ENCODE measurements at places on chromosomes 3 and 15.

DNA sequence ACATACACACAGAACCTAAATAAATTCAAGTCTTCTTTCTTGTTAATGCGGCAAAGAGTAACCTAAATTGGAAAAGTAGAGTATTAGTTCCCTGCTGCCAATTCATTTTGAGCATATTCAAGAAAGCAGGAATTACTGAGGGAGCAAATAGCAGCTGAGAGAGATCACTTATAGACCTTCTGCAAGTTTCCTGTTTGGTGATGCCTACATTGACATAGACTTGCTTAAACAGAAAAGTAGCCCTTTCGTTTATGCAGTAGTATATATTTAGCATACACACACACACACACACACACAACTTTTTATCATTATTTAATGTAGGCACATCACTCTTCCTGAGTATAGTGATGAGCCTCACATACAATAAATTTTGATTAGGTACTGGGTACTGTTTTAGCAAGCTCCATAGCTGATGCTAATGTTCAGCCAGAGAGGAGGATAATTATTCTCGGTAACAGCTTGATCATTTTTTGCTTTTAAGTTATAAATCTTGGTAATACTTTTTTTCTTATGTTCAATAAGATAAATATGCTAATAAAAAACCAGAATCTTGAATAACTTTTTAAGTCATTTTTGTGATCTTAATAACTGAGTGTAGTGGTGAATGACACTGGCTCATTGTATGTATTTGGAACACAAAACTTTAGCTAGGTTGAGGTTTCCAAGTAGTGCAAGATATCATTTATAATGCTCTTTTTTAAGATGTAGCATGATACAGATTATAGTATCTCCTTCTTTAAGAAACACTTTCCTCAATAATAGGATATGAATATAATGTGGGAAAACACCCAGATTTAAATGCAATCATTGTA is 174.7 kb downstream of the MBNL1 start:
- no peak for DNase-seq

DNA sequence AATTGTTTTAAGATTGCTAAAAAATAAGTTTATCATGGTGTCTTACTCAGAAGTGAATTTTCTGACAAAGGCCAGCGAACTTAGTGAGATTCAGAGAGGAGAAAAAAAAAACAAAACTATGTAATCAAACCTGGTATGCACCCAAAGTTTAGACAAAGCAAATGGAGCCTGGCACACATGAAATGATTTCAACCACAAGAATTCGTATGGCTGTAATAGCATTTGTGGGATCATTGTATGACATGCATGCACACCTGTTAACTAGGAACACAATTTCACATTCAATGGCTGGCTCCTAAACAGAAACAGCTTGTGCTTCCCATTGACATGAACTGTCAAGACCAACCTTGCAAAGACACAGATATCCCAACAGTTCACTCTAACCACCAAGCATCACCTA is 94.6 kb downstream of the ZIC4 start:
- no peak for DNase-seq

GRCh38 chr3:158845765-158846350 is 44.0 kb downstream of the MFSD1 start:
- peak; percentile 47 for DNase-seq

DNA sequence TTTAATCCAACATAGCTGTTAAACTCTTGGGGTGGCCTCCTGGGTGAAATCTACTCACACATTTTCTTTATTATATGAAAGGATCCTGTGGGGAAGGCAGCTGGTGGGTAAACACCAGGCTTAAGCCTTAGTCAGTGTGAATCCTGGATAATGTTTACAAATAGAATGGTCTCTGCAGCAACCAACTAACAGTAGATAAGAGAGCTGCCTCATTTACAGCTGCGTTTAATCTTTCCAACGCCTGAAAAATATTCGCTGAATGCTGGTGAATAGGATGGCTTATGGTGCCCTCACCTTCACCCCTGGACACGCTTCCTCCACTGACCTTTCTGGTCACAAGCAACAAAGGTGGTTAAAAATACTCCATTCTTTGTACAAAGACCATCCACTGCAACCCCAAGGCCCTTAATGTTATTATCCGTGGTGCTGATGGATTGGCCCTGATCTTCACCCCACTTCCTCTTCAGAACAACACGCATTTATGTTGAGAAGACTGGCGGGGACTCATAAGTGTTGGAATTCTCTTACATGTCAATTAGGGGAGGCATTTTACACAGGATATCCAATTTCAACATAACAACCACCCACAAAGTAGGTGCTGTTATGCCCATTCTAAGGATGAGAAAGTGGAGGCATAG is 120.0 kb upstream of the FRMD4B start:
- no peak for DNase-seq

DNA sequence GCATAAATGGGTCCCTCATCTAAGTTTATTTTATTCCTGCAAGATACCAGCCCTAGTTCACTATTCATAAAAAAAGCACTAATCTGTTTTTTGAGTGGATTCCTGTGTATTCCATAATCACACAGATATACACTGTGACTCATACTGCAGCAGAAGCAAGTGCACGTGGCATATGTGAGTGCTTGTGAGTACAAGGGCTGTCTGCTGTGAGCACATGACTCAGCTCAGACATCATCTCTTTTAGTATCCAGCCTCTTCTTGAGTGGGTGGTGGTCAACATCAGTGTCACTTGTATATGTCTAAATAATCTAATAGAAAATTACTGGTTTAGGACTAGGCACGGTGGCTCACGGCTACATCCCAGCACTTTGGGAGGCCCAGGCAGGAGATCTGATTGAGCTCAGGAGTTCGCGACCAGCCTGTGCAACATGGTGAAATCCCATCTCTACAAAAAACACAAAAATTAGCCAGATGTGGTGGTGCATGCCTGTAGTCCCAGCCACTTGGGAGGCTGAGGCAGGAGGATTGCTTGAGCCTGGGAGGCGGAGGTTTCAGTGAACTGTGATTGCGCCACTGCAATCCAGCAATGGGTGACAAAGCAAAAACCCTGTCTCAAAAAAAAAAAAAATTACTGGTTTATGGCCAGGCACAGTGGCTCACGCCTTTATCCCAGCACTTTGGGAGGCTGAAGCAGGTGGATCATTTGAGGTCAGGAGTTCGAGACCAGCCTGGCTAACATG is 49.8 kb downstream of the NIPA2 start:
- DNase-seq: peak; percentile 78

- peak; percentile 53 for DNase-seq
Observed at GRCh38 chr3:72310419-72311380, 525.8 kb upstream of the PROK2 start.

DNA sequence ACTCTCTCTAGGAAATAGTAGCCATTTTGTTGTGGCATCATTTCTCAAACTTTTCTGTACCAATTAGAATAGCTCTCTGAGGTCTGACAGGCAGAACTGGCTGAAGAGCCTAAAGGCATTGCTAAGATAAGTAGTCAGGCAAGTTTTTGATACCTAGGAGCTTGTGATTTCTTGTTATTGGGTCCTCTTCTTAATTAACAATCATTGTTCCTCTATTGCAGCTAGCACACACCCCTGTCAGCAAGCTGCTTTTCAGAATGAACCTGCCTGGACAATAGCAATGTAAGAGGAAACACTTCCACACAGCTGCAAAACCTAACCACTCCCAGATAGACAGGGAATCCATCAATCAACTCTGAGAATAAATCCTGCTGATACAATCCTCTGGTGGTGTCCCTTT is 403.9 kb upstream of the TBL1XR1 start:
- no peak for DNase-seq

GRCh38 chr3:128296469-128297251 is 143.4 kb downstream of the EEFSEC start:
- no peak for DNase-seq

GRCh38 chr3:64818196-64818595 is 130.4 kb upstream of the ADAMTS9 start:
- no peak for DNase-seq

DNA sequence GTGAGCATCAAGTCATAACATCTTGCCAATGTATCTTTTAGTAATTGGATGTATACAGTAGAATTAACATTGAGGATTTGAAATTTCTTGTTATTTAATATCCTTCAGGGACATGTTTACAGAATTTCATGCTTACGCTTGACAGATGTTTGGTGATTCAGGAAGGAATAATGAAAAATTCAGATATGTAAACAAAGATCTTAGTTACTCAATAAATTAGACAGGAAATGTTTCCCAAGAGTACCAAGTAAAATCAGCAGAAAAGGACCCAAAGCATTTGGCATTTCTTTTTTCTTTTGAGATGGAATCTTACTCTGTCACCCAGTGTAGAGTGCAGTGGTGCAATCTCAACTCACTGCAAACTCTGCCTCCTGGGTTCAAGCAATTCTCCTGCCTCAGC is 4.7 kb upstream of the COL6A5 start:
- no peak for DNase-seq

DNA sequence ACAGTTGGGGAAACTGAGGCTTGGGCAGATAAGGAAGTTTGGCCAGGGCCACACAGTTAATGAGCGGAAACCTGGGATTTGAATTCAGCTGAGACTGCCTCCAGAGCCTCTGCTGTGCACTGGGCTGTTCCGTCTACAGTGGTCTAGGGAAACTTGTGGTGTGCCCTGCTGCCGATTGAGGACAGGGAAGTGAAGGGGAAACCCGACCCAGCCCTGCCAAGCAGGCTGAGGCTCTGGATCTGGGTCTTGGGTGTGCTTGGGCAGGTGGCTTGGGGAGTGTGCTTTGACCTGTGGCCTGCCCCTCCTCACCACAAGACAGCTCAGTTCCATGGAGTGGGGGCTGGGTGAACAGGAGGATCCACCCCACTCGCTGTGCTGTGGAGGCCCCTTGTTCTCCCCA is 17.6 kb downstream of the NISCH start:
- DNase-seq: no peak

DNA sequence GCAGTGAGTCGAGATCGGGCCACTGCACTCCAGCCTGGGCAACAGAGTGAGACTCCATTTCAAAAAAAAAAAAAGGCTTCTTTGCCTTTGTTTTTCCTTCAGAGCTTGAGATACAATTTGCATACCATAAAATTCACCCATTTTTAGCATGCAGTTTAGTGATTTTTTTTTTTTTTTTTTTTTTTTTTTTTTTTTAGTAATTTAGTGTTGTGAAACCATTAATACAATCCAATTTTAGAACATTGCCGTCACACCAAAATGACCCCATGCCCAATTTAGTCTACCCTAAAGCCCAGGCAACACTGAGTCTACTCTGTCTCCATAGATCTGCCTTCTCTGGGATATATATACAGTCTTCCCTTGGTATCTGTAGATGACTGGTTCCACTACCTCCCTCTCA is 61.1 kb downstream of the USP50 start:
- DNase-seq: no peak

GRCh38 chr3:3816034-3816433 is 16.8 kb downstream of the LRRN1 start:
- DNase-seq: no peak

- DNase-seq: no peak
Observed at GRCh38 chr3:120272286-120272685, 12.7 kb downstream of the GPR156 start.

- no peak for DNase-seq
Observed at GRCh38 chr15:85761635-85762034, 33.1 kb downstream of the KLHL25 start.

GRCh38 chr3:78633626-78634025 is 1134.2 kb downstream of the ROBO1 start:
- DNase-seq: peak; percentile 91

GRCh38 chr3:133475245-133476010 is 75.6 kb downstream of the BFSP2 start:
- DNase-seq: no peak

GRCh38 chr15:65732698-65733097 is 59.4 kb downstream of the DENND4A start:
- DNase-seq: no peak

DNA sequence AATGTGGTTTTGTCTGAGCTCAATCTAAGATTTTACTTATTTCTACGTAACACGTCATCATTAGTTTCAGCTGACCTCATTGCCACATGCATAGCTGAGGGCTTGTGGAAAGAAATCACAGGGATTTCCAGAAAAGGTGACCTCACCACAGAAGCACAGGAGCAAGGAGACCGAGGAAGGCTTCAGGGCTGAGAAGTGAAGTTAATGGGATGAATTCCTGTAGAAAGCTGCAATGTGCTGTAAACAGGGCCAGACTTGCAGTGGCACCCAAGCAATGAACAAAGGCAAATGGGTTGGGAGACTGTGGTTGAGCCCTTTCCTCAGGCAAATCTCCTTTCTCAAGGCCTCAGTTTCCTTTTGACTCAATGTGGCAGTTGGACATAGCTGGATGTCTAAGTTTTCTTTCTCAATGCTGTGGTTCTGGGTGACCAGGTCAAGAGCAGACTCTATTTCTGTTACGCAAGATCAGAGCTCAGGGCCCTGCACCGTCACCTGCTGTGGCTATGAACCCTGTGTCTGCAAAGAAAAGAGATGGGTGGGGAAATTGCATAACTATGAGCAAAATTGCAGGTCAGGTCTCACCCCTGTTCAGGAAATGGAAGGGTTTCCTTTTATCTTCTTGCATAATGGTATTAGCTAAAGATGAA is 252.2 kb upstream of the TBL1XR1 start:
- DNase-seq: peak; percentile 98

GRCh38 chr15:68797599-68798345 is 22.9 kb downstream of the ANP32A start:
- DNase-seq: no peak

DNA sequence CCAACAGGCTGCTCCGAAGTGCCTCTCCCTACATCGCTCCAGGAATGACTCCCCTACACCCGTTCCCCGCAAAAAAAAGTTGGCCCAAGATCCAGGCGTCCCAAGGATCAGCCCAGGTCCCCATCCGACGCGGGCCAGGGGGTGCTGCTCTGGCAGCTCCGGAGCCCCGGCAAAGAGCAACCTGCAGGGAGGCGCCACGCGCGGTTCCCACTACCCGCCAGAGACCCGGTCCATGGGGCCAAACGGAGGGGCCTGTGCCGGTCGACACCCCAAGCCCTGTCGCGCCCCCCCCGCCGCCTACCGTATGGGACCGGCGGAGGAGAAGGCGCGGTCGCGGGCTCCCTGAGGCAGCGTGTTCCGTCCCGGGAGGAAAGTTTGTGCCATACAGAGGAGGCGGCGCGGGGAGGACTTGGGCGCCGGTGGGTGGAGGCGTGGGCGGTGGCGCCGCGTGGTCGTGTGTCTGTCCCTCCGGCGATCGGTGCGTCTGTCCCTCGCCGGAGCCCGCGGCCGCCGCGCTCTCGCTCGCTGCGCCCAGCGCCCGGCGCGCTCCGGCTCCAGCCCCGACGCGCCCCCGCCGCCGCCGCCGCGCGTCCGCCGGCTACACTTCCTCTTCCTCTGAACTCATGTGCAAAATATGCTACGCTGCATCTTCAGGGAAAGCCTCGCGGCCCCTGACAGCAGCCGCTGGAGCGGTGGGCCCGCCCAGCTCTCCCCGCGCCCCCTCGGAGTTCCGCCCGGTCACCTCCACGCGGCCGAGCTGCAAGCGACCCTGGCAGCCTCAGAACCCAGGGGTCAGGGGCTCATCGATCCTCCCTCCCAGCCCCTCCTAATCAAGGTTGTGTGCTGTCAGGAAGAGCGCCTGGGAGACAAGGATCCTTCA is at the start of gene RFTN1:
RFTN1 (minus strand) TSS at position 559 of the 880 bp plus-strand sequence. CDS start 19,830 bp downstream, outside the sequence.
- peak; percentile 78 for DNase-seq

DNA sequence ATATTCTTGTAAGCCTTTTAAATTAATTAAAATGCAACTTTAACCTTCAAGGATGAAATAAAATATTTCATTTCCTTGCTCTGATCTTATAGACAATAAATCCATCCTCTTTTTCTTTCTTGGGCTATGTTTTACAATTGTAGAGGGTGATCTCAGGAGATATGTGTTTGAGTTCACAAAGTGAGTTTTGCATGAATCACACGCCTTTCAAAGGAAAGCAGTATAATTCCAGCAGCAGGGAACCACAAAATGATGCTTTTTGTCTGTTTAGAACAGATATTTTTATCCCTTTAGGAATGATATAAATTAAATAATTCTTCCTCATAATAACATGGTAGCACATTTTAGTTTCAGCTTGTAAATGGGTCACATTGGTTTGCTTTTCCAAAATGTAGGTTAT is 191.2 kb downstream of the SEMA6D start:
- no peak for DNase-seq

All from kidney tubule cell (primary cell).